A673 (cell line): ENCODE measurements at places on chromosomes 6 and 20. TPM values are rescaled to one million over a fixed set of nuclear protein-coding genes. Genes with fewer than 3 reads are reported as not detected.
A peak's percentile ranks its signal among the peaks of the same experiment; 100 is the strongest.

DNA sequence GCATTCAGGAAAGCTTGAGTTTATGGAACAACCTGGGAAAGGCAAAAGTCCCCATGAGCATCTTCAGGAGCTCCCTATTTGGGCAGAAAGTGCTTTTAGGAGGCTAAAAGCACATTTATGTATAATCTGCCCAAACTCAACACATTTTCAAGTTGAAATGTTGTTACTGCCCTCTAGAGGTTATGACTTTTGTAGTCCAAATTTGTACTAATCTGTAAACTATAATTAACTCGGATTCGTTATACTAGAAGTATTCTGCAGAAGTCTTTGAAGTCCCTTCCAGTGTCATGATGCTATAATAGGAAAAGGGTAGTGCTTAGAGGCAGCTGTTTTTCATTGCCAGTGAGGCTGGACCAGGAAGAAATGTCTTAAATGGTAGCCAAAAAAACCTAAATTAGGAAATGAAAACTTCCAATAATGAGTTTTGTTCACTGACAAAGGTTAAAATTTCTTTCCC, 44.8 kb upstream of the EMILIN3 start:
- H3K27me3 ChIP-seq, result no peaks in the 10 kb centered on the region
- DNase-seq, result peak; percentile 26
- H3K4me1 ChIP-seq, result no peaks in the 10 kb centered on the region

DNA sequence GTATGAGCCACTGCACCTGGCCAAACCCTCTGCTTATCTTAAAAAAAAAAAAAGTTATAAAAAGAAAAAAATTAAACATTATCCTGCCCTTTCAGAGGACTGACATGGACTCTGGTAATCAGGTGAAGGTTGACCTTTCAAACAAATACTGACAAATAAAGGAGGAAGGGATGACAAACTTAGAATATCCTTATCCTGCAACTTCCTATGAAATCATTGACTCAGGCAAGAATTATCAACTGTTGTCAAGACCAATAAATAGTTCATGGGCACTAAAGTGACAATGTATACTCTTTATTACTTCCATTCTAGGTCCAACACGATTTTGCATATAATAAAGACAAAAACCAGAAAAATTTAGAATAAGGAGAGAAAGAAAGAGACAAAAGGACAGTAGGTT, 117.9 kb downstream of the KIF16B start:
- H3K36me3 ChIP-seq, result no peaks in the 10 kb centered on the region
- H3K27ac ChIP-seq, result no peak overlapping the region
- DNase-seq, result no peak

DNA sequence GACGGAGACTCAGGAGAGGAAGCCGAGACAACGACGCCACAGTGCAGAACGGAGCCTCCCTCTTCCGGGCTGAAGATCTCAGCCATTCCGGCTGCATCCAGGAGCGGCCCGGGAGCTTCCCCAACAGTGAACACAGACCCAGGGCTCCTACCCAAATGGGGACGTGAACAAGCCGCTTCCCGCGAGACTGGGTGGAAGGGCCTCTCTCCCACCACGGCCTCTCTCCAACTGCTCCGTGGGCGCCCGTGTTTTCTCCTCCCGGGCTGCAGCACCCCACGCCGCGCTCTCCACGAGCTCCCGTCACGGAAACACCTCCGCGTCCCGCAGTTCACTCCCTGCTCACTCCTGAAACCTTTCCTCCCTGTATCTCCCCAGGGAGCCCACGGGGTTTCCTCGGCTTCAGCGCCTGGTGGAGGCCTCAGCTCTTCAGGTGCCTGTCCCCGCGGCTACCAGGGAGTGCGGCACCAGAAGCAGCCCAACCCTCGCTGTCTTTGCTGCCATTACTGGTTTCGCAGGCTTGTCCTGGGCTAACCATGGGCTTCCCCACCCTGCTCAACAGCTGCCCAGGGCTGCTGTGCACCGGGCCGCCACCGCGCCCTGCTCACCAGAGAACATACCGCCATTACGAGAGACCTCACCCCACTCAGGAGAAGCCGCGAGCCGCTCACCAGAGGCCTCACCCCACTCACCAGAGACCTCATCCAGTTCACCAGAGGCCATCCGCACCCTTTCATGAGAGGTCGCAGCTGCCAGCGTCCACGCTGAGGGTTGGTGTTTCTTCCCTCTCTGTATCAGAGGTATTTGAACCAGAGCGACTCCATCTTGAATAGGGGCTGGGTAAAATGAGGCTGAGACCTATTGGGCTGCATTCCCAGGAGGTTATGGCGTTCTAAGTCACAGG, 922.8 kb downstream of the QKI start:
- no peak overlapping the region for H3K4me3 ChIP-seq
- H3K36me3 ChIP-seq, result no peaks in the 10 kb centered on the region
- DNase-seq, result no peak
- H3K27ac ChIP-seq, result no peak overlapping the region
- no peaks in the 10 kb centered on the region for H3K27me3 ChIP-seq

- peak overlapping the region; percentile 16 for H3K4me3 ChIP-seq
- DNase-seq, result no peak
- H3K4me1 ChIP-seq, result peaks cover 46% of the 10 kb centered on the region
- H3K36me3 ChIP-seq, result no peaks in the 10 kb centered on the region
- H3K27me3 ChIP-seq, result no peaks in the 10 kb centered on the region
These were observed 2.9 kb downstream of the TMEM30A start for GRCh38 chr6:75281653-75282052.

Gene NKX2-2
- total RNA-seq, result 78.8 and 85.1 TPM in 2 replicates
